ENCODE measurements at places on chromosomes 16 and 17.

GRCh38 chr16:17396762-17397498 is 73.8 kb downstream of the XYLT1 start:
- peak; percentile 28 for DNase-seq

DNA sequence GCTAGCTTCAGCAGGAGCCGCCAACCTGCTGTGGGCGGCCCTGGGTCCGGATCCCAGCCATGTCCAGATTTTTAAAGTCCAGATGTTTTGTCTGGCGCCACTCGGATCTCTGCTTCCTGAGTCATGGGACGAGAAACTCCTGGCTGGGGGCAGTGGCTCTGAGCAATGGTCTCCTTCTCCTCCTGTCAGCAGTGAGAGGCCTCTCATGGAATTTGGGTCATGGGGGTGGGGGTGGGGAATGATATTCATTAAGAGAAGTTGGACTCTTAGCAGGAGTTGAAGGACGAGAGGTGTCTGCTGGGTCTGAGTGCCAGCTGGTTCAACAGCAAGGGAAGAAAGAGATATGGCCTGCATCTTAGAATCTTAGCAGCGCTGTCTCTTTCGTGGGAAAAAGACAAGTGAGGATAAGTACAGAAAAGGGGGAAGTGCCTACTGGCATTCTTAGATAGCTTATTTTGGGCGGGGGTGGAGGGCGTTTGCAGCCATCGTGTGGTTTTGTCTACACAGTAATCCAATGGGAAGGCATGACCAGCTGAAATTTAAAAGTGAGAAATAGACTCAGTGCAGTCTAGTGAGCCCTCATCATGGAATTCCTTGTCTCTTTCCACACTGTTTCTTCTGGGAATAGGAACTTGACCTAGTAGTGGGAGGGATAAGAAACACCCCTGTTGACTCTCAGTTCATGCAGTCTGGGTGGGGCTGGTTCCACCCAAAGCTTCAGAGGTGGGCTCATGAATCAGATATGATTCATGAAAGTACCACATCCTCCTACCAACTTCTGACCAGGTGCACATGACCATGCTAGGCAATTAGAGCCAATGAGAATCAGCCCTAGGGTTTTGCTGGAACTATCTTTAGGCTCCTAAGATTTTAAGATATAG is 80.5 kb downstream of the MYH13 start:
- peak; percentile 14 for DNase-seq

GRCh38 chr16:84294531-84295142 is at the start of gene WFDC1:
Gene WFDC1, plus strand, starts transcription at chr16:84294878. Its CDS starts 94 bp downstream, at chr16:84294972.
- DNase-seq = no peak

DNA sequence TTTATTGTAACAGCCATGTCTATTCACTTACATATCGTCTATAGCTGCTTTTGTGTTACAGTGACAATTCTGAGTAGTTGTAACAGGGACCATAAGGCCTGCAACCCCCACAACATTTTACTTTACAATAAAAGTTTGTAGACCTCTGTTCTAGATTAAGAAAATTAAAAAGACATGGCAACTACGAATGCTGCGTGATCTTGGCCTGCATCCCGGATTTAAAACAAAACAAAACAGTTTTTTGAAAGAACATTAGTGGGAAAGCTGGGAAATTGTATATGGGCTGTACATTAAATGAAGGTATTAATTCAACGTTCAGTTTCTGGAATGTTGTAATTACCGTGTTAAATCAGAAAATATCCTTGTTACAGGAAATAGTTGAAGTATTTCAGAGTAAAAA is 64.1 kb downstream of the RMI2 start:
- no peak for DNase-seq

GRCh38 chr17:82281502-82282238 is 8.2 kb upstream of the CSNK1D start:
- DNase-seq = no peak

DNA sequence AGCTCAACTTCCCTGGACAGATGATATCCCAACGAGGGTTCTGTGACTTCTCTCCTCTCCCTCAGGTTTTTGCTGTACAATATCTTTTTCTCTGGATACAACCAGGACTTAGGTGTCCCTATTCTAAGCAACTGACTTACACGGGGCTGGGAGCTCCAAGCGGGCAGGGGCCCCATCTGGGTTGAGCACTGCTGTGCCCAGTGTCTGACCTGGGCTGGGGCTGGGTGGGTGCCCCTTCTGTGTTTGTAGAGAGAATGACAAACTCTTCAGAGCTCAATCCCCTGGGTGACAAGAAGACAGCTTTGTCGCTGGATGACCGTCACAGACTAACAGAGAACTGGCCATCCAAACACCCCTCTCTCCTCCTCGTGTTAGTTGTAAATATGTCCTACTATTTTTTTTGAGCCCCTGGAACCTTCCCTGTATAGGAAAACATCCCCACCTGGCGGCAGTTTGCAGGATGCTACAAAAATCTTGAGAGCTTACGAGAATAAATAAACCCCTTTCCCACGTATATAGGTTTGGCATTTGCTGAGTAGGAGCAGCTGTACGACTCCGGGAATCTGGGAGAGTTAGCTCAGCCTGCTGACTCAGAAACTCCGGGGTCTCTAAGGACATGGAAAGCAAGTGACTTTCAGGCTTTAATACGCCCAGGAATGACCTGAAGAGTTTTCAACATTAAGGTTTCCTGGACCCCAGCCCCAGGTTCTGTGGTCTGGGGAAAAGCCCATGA is 23.7 kb upstream of the RCVRN start:
- no peak for DNase-seq

DNA sequence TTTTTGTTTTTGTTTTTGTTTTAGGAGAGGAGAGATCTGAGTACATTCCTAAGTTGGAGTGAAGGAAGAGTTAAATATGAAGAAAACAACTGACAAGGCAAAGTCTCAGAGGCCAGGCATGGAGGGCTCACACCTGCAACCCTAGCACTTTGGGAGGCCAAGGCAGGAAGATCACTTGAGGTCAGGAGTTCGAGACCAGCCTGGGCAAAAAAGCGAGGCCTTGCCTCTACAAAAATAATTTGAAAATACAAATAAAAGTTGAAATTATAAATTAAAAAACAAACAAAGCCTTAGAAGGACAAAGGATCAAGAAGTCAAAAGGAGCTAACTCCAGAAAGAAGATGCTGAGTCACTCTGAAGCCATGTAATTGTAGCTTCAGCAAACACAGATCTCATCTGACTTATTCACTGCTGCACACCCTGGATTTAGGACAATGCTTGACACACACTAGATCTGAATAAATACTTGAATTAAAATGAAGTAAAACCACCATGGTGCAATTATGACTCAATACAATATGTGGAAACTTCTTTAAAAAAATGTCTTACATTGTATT is 9.1 kb downstream of the CEP20 start:
- no peak for DNase-seq

DNA sequence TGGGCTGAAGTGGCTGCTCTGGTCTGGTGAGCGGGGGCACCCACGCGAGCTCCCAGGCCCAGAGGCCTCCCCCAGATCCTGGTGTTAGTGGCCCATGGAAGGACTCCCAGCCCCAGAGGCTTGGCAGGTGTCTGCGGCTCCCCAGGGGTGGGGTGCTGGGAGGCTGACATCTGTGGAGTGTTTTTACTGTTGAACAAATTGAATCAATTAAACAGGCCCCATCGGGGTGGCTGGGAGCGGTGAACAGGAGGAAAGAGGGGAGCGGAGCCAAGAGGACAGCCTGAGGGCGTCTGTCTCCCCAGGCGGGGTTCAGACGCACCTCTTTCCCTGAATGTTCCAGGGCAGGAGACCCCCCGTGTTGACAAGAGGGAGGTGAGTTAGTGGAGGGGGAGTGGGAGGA is 29.9 kb downstream of the ACTG1 start:
- no peak for DNase-seq

DNA sequence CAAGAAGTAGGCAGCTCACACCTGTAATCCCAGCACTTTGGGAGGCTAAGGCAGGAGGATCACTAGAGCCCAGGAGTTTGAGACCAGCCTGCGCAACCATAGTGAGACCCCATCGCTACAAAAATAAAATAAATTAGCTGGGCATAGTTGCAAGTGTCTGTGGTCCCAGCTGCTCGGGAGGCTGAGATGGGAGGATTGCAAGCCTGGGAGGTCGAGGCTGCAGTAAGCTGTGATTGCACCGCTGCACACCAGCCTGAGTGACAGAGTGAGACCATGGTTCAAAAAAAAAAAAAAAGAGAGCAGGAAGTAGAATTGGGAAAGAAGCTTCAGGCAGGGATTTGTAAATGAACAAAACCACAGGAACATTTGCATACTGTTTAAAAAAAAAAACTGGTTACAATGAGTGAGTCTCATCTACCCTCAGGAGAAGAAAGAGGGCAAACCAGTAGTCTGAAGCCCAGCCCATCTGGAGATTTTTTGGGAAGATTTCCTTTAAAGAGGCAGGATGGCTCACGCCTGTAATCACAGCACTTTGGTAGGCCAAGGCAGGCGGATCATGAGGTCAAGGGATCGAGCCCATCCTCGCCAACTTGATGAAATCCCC is 7.9 kb downstream of the MPV17L start:
- DNase-seq = no peak

GRCh38 chr16:78718141-78718540 is 618.7 kb downstream of the WWOX start:
- DNase-seq = no peak

DNA sequence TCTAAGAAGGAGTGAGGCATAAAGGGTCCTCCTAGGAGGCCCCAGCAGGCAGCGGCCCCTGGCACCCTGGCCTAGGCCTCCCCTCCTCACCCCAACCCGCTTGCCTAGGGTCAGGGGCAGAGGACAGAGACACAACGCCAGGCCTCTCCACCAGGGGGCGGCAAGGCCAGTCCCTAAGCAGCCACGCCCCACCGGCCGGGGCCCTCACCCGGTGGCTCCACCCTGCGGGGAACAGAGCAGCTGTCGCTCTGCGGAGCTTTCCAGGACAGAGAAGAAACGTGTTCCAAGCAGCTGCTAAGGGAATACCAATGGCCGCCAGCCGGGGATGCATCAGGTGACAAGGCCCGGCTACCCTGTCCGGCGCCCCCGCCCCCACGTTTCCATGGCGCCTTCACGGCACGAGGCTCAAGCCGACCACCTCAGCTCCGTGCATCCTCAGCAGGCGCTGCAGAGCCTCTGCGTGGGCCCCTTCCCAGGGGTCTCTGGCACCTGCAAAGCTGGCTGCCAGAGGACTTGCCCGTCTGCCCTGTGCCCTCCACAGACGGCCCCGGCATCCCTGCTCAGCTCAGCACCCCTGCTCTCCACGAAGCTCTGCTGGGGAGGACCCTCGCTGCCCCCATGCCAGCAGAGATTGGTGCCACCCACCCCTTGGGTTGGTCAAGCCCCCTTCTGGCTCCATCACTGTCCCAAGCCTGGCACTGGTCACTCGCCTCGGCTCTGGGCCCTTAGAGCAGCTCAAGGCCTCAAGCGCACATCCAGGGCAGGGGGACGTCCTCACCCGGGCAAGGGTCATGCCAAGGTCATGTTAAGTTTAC is 5.6 kb downstream of the ZNF598 start:
- DNase-seq = peak; percentile 85

GRCh38 chr17:81196505-81197408 is 26.0 kb downstream of the CEP131 start:
- no peak for DNase-seq

- no peak for DNase-seq
Observed at GRCh38 chr16:22325598-22326368, 28.6 kb downstream of the POLR3E start.

GRCh38 chr16:80023865-80024264 is 423.3 kb upstream of the MAF start:
- DNase-seq = no peak

DNA sequence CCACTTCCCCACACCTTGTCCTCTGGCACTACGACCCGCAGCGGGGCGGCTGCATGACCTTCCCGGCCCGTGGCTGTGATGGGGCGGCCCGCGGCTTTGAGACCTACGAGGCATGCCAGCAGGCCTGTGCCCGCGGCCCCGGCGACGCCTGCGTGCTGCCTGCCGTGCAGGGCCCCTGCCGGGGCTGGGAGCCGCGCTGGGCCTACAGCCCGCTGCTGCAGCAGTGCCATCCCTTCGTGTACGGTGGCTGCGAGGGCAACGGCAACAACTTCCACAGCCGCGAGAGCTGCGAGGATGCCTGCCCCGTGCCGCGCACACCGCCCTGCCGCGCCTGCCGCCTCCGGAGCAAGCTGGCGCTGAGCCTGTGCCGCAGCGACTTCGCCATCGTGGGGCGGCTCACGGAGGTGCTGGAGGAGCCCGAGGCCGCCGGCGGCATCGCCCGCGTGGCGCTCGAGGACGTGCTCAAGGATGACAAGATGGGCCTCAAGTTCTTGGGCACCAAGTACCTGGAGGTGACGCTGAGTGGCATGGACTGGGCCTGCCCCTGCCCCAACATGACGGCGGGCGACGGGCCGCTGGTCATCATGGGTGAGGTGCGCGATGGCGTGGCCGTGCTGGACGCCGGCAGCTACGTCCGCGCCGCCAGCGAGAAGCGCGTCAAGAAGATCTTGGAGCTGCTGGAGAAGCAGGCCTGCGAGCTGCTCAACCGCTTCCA is 2.6 kb downstream of the METTL26 start:
- no peak for DNase-seq

DNA sequence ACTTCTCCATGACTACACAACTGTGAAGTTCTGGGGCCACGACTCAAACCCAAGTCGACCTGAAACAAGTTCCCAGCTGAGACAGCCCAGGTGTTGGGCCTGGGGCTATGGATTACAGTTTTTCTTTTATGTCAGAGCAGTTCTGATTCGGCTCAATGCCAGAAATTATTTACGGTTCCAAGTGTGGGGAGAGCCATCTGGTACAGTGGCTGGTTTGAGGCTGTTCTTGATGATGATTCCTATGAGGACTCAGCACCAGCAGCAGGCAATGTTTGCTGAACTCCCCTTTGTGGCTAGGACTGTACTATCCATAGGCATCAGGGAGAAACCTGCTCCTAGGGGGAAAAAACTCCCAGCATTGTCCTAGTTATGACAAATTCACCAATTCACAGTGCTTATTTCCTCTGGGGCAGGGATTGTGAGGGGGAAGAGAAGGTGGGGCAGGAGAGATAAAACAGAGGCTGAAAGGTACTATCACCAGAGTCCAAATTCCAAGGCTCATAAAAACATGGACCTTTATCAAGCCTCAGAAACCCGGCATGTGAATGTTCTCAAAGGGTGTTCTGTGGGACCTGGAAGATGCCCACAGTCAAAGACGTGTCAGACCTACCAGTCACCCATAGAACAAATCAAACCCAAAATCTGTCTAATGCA is 18.2 kb upstream of the CMTM4 start:
- no peak for DNase-seq

GRCh38 chr16:70647441-70648359 is 1.3 kb downstream of the IL34 start:
- no peak for DNase-seq

DNA sequence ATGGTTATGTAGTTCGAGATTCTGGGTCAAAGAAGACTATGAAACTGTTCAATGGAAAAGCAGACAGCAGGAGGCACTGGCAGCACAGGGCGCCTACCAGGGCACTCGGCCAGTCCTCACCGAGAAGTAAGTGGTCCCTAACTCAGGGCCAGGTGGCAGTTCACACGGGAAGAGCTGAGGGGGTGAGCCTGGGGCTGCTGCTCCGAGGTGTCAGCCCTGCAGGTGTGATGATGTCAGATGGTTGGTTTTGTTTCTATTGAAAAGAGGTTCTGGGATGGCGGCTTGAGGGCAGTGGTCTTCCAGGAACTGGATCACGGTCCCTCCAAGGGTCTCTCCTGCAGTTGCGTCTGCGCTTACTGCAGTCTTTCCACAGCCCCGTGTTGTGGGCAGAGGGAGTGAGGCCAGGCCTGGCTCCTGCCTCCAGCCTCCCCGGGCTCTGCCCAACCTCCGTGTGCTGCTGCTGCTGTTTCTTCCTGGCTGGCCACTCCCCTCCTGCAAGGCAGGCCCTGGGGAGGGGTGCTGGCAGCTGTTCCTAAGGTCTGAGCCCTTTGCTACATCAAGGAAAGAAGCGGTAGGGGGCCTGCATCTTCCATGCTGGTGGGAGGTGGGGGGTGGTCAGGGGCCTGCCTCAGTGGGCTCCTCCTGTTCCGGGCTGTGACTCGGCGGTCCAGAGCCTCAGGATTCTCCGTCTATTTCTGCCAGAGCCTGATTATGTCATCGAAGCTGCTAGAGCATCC is 22.6 kb downstream of the RNF213 start:
- no peak for DNase-seq

All from activated gamma-delta T cell treated with Interleukin-2 at 50 U/mL for 16 hours (primary cell).